Stimulated activated naive CD8-positive, alpha-beta T cell treated with anti-CD3 and anti-CD28 coated beads, Interleukin-15, Interleukin-2, amounts not matched to agents 100 U/mL and 50 U/mL, for 24 hours (primary cell): ENCODE measurements at places on chromosomes 1 and 21.
A peak's percentile ranks its signal among the peaks of the same experiment; 100 is the strongest.

DNA sequence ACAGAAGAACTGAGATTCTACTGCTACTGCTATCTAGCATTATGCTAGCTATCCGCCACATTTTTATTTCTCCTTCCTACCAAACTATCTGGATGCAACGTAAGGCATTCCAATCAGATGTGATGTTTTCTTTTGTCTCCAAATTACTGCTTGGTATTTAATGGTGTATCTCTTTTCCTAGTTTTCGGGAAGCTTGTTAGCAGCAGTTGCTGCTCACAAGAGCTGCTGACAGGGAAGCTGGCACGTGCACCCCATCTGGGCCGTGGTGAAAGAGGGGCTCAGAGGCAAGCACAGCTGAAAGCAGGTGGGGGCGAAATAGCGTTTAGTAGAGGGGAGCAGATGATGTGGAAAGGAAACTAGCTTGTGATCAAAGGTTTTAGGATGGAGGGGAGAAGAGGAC, 57.3 kb downstream of the JAK1 start:
- DNase-seq, result no peak

DNA sequence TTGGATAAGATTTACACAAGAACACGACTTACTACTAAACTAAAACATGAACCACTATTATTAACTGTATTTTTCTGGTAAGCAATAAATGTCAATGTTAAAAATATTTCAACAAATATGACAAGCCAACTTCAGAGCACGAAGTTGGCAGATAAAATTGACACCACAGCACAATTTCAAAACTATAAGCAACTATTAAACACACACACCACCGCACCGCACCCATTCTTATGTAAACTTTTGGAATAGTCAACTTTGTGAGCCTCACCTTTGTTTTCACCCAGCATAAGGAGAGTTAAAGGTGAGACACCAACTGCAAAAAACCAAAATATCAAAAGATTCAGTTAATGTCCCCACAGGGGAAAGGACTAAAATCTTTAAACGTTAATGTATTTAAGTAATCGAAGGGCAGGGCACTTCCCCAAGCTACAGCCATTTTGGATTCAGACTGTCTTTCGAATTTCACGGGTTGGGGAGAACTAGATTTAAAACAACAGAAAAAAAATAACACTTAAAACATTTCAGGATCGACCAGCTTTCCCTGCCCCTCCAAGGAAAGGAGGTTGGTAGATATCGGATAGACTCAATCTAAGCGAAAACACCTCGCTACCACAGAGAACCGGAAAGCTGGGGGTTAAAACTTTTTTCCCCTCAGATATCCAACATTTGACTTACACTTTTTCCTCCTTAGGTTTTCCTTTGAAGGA, 872 bp downstream of the GPBP1L1 start:
- DNase-seq, result no peak

- no peak for DNase-seq
These were observed 16.3 kb downstream of the LRRC71 start for GRCh38 chr1:156936721-156937220.

GRCh38 chr1:87399701-87400100, 71.0 kb downstream of the LMO4 start:
- no peak for DNase-seq

DNA sequence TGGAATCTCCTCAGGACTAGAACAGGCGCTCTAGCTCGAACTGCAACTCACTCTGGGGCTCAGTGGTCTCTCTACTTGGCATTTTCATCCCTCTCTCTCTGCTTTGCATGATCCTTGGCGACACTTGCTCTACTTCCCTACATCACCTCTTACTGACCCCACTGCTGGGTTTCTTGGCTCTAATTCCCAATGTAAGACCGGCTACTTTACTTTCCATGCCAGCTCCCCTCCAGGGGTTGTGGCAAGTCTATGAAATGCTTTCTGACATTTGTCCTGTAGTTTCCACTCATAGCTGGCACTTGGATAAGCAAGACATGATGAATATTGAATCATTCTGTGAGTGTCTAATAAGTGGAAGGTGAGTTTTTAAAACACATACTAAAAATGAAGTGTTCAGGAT, 292.3 kb downstream of the USP25 start:
- no peak for DNase-seq

DNA sequence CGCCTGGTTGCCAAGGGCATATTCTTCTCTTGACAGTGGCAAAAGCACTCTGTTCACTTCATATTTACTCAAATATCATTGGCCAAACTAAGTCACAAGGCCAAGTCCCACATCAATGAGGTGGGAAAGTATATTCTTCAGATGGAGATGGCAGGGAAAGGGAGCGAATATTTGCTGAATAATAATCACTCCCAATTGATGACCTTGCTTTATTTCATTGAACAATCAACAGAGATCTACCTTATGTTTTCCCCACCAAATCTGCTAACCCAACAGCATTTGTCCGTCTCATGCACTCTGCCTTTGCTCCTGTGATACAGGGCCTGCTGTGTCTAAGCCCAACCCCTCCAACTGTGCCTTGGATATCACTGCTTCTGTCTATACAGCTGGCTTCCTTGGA, 45.2 kb upstream of the PCP4 start:
- DNase-seq, result no peak

DNA sequence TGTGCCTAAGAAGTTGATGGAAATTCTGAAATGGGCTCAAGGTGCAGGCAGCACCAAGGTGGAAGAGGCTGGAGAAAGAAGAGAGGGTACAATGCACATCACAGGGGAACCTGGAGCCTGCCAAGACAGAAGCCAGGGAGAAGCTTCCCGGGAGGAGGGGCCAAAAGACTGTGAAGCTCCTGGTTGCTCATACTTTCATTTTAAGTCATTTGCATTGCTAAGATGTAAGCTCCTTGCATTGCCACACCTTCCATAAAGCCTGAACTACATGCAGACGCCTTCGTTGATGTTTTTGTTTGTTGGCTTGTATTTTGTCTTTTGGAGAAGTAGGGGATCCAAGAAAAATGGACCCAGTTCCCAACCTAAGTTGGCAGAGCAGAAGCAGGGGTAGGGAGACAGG, 69.0 kb downstream of the HMGB4 start:
- no peak for DNase-seq

- peak; percentile 20 for DNase-seq
These were observed 125.2 kb upstream of the PTBP2 start for GRCh38 chr1:96596226-96596922.

GRCh38 chr1:113576271-113576670, 183.0 kb downstream of the PHTF1 start:
- DNase-seq, result no peak

GRCh38 chr1:209335178-209335577, 248.3 kb upstream of the CAMK1G start:
- peak; percentile 6 for DNase-seq

DNA sequence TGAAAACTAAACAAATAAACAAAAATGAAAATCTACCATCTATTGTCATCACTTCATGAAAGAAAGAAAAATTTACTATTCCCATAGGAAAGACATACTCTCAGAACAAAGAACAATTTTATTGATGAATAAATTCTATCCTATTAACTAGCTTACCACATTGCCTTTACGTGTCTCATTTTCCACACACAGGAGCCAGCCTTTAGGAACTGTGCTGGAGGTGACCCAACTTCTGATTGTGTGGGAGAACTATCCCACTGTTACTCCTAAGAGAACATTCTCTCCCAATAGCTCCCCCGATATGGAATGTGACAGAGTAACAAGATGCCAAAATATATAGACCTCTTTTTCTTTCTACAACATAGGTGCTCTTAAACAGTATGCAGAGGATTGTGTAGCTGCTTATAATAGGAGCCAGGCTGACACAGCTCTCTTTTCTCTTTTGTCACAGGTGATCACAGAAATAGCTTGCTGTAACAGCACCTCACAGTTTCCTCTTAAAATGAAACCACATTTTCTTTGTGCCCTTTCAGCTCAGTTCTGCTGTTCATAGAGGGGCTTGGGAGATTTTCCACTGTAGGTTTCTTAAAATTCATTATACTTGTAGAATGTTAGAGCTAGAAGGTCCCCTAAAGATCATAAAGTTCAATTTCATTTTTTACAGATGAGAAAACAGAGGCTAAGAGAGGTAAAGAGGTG, 35.5 kb downstream of the C21orf91 start:
- no peak for DNase-seq

DNA sequence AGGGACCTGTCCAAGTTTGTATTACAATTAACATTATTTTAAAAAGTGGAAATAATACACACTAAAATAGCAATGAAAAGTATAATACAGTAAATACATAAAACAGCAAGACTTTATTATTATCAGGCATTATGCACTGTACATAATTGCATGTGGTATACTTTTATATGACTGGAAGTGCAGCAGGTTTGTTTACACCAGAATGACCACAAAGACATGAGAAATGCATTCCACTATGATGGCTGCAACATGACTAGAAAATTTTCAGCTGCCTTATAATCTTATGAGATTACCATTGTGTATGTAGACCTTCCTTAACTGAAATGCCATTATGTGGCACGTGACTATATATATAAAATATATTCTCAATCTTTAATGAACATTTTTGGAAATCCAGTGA, 1699.6 kb downstream of the KCNT2 start:
- no peak for DNase-seq

DNA sequence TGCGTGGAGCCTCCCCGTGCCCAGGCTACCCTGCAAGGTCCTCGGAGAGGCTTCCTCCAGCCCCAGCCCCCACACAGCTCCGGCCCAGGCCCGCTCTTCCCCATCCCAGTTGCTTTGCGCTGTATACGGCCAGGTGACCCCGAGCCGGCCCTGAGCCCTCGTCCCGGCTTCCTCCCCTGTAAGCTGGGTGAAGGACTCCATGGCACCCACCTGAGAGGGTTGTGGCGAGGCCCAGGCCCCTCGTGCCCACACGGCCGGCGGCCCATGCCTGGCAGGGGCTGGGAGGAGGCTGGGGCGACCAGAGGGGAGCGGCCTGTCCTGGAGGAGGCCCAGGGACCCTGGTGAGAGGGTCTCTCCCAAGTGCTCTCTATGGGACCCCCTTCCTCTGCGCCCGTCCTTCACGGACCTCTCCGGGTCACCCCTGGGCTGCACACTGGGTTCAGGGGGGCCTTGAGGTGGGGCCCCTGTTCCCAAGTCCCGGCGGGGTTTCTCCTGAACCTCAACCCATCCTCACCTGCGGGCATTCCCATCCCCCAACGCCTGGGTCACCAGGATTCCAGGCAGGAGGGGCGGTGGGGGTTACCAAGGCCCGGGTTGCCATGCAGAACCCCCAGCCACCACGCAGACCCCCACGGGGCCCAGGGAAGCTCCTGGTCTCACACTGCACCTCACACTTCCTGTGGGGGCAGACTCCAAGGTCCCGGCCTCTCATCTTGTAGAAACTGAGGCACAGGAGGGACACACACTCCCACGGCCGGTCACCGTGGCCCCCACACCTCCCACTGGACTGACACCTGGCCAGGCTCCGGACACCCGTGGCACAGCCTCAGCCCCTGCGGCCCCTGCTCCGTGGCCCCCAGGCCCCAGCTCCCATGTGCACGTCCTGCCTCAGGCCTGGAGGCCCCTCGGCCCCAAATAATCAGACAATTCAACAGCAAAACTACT, 25.2 kb downstream of the COL6A1 start:
- DNase-seq, result peak; percentile 1

- no peak for DNase-seq
These were observed 110.7 kb upstream of the ERRFI1 start for GRCh38 chr1:8136766-8137165.

DNA sequence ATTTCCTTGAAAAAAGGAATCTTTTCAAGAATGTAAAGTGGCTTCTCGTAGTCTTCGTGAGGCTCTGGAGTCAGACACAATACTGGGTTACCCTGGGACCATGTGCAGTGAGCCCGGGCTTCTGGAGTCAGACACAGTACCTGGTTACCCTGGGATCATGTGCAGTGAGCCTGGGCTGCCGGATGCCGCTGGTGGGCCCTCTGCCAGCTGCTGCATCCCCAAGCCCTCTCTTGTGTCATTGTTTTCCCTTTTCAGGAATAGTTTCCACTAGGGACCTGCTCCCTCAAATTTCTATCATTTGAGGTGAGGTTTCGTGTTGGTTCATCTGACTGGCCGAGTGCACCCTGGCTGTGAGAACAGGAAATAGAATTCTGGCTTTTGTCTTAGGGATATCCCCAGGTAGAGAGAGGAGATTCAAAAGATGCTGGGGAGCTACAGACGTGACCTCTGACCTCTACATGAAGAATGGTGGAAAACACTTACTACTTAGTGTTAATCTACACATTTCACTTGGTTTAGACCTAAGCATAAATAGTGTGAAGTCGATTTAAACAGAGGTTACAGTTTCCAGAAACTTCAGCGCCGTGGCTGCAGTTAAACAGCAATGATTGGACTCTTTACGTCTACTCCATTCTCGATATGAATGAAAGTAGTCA, 10.6 kb downstream of the ADARB1 start:
- DNase-seq, result no peak

DNA sequence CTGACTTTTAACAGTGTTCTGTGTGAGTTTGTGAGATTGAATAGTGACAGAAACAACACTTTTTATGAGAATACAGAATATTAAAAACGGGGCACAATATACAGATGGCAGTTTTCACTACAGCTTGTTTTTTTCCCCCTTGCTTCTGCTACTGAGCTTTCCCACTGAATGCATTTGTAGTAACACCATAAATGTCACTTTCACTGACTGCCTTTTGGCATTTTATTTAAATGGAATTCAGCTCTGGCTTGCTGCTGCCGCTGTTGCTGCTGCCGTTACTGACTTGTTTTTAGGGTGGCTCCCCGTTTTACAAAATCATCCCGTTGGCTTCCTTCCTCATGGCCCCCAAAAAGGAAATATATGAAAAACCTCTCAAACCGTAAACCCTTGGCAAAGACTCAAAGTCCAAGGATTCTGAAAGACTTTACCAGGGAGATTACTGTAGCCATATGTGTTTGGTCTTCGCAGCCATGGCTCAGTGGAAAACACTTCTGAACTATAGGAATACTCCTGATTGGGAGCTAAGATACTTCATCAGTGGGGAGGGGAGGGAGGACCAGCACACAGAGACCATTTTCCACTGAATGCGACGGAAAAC, 151.0 kb downstream of the NUF2 start:
- no peak for DNase-seq

- no peak for DNase-seq
These were observed 8.8 kb downstream of the CCDC24 start for GRCh38 chr1:44000122-44000665.

DNA sequence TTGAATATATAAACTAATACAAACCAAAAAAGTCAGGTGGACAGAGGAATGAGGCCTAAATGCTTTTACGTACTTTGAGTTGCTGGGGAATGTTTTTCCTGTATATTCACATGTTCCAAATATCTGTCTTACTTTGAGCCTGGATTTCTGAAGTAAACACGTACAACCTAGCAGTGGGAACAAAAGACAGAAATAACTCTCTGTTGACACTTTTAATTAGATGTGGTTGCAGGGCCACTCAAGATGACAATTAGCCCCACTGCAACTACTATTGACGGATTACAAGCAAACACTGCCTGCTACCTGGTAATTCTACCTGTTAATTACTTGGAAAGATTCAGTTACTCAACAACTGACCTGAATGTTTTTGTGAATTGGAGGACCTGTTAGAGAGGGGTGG, 196.9 kb downstream of the TTLL7 start:
- DNase-seq, result no peak

GRCh38 chr1:23967871-23968270, 8.2 kb downstream of the PNRC2 start:
- DNase-seq, result no peak
